ENCODE measurements at places on chromosomes 12 and 14.

GRCh38 chr12:48773686-48774085, 15.2 kb downstream of the ADCY6 start:
- DNase-seq, result no peak

GRCh38 chr12:114407842-114408411, 2.0 kb upstream of the TBX5 start:
- DNase-seq, result no peak

DNA sequence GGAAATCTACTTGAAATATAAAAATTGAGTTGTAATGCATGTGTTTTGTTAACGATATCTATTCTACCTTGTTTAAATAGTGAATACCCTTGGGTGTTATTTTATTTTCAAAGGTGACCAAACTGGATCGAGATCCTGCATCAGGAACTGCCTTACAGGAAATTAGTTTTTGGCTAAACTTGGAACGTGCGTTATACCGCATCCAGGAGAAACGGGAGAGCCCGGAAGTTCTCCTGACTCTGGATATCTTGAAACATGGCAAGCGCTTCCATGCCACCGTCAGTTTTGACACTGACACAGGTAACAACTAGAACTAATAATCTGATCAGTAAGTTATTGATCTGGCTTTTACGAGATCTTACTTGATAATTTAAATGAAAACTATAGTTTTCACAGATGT, 15.9 kb downstream of the DYNC1H1 start:
- DNase-seq, result no peak

DNA sequence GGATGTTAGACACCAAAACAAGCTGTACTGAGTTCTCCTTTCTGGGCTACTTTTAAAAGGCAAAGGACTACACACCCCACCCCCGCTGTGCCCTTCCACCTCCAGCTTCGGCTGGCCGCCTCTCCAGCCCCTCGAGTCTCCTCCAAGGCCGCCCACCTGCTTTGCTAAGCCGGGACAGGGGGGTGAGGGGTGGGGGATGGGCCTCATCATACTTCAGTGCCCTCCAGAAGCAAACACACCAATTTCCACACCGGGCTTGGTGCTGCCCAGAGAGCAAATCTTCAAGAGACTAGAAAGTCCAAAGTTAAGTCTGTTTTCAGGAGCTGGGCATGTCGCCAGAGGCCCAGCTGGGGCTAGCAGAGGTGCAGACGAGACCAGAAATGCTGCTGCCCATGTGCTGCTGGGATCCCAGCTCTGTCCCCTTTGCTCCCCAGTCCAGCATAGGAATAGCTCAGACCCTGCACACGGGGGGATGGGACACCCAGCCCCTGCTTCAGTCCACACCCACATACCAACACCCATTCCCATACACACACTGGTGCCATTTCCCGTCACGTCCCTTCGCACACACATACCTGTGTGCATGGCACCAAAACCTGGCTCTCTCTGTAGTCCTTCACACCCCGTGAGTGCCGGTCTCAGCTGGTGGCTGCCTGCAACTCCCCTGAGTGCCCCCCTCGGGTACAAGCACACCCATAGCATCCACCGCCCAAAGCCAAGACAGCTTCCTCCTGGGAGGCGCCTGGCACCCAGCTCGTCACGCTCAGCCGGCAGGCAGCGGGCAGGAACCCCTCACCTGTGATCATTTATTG, 1.0 kb downstream of the SLC6A12 start:
- no peak for DNase-seq

- DNase-seq, result no peak
Measured at GRCh38 chr14:95303552-95303951, 16.2 kb downstream of the CLMN start.

GRCh38 chr14:105532735-105533141, 6.4 kb downstream of the TMEM121 start:
- no peak for DNase-seq

- no peak for DNase-seq
Measured at GRCh38 chr14:76486251-76486743, 110.4 kb downstream of the ESRRB start.

- no peak for DNase-seq
Measured at GRCh38 chr14:54890788-54891187, 11.8 kb downstream of the GCH1 start.

GRCh38 chr14:79466938-79467527, 744.3 kb downstream of the DIO2 start:
- no peak for DNase-seq

DNA sequence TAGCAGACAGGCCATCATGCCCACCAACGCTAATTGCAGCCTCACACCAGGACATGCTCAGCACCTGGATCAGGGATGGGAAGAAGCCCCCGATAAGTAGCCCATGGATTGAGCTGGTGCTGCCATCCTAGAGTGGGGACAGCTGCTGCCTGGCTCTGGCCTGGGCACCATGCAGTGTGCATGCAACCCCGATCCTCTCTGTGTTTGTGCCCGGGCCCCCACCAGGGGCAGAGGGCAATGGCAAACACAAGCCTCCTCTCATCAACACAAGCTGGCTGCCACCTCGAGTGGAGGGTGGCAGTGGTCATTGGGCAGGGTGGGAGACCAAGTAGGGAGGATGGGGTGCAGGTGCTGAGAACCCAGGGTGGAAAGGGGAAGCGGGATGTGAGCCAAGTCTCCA, 23.3 kb upstream of the SOCS2 start:
- DNase-seq, result no peak

DNA sequence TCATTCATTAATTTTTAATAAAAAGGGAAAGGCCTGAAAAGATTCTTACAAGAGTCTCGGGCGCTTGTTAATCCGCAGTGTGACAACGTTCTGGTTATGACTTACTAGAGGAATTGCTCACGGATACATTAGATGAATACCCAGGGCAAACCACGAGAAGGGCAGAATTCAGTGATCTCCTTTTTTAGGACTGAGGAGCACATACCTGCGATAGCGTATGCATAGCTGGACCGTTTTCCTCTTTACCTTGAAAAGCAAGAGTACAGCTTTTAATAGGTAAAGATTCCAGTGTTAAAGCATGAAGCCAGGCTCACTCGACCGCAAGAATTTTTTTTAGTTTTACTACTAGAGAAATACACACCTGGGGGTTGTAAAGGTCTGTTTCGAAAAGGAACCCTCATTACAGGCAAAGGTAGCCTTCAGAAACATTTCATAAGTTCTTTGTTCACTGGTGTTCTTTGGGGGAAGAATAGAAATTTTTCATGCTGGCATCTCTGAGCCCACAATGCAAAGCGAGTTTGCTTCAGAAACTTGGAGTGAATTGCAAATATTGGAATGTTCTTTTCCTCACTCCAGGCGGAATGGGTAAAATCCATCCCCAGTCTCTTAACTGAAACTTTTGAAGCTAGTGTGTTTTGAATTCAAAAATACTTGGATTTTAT, 953 bp downstream of the MAPK1IP1L start:
- DNase-seq, result no peak

DNA sequence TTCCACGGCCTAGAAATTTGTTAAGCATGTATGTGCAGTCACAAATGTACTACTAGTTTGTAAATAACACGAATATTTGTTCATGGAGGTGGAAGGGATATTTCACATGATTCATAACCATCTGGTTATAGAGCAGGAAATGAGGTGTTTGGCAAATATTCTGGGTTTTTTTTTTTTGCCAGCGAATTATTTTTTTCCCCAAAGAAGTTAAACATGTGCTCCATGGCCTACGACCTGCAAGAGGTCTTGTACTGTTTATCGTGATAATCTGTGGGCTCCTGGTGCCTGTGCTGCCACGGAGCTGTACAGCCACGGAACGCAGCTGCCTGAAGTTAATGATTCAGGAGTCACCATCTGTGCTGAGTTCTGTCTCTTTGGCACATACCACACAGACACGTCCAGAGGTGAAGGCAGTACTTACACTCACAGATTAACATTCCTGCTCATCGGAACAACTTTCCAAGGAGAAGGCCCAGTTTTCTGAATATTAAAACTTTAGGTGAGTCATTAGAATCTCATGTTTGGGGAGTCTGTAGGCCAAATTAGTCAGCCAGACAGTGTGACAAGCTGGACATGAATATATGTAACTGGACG, 156.3 kb downstream of the TMX1 start:
- no peak for DNase-seq

- DNase-seq, result no peak
Measured at GRCh38 chr12:52872644-52873389, 24.0 kb upstream of the KRT78 start.

GRCh38 chr12:54663603-54664002, 15.4 kb upstream of the DCD start:
- DNase-seq, result no peak

DNA sequence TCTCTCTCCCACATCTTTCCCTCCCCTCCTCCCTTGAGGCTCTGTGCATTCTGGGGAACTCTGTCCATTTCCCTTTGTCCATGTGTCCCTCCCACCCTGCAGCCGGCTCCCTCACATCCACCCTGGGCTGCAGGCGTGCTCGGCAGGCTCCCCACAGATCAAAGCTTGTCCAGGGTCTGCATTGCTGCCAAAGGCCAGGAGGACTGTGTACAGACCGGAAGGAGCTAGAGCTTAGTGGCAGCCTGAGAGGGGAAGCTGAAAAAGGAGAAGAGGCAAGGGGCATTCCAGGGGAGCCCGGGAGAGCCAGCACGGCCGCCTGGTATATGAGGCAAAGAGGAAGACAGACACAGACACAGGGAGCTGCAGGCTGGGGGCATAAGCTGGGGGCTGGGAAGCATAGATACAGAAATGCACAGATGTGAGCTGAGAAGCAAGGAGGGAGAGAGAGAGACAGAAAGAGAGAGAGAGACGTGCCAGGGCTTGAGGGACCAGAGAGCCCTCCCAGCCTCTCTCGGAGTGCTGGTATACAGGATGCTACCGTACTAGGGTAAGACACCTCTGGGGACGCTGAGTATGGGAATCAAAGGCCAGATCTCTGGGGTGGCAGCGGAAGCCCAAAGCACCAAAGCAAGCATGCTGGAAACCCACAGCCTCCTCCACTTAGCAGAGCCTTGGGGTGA, 3.3 kb downstream of the CD4 start:
- DNase-seq, result no peak

- no peak for DNase-seq
Measured at GRCh38 chr12:77685901-77686300, 144.8 kb upstream of the NAV3 start.

DNA sequence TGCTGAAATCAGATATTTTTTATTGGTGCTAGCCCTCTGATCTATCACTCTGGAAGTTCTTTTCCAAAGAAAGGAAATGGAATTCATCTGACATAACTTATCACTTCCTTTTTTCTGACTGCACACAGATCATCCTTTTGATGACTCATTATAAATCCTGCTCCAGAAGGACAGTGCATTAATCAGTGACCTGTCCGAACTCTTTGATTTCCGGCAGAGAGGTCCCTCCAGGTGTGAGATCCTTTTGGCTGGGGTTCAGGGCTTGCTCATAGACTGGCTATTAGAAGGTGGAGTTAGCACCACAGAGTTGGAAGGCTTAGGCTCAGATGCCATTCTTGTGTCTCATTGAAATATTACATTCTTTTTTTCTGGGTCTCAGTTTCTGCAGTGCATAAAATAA, 328.2 kb downstream of the ZFP36L1 start:
- DNase-seq, result no peak

GRCh38 chr14:97100306-97100705, 303.1 kb downstream of the VRK1 start:
- no peak for DNase-seq

- no peak for DNase-seq
Measured at GRCh38 chr14:33098016-33098415, 159.3 kb downstream of the NPAS3 start.

GRCh38 chr12:54465857-54466523, 7.4 kb downstream of the GTSF1 start:
- DNase-seq, result no peak

DNA sequence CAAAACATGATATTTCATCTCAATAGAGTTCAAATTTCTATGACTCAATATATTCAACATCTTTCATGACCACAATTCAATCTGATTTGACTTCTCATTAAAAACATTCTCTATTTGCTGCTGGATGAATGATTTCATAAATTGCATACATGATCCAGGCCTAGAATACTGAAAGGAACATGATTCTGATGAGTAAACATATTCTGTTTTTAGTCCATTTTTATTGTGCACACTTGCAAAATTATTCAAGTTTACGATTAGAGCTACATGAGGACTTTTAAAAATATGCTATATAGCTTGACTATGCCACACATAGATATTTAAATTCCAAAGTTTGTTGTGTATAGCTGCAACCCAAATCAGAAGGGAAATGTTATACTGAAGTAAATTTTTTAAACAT, 273.8 kb upstream of the GRIP1 start:
- no peak for DNase-seq

DNA sequence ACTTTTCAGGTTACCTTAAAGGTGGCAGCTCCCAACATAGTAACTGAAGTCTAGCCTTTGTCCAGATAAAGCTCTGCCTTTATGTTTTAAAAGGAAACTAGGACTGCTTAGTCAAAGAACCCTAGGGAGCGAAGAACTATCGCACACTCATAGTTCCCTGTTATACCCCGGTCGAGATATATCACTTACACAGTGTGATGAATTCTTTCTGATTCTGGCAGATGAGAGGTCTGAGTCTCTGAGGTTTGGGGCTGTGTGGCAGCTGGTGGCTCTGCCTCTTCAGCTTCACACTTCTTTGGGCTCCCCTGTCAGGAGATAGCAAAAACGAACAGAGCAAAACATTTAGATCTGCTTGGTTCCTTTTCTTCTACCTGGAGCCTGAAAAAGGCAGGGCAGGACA, 17.0 kb downstream of the ACIN1 start:
- no peak for DNase-seq

DNA sequence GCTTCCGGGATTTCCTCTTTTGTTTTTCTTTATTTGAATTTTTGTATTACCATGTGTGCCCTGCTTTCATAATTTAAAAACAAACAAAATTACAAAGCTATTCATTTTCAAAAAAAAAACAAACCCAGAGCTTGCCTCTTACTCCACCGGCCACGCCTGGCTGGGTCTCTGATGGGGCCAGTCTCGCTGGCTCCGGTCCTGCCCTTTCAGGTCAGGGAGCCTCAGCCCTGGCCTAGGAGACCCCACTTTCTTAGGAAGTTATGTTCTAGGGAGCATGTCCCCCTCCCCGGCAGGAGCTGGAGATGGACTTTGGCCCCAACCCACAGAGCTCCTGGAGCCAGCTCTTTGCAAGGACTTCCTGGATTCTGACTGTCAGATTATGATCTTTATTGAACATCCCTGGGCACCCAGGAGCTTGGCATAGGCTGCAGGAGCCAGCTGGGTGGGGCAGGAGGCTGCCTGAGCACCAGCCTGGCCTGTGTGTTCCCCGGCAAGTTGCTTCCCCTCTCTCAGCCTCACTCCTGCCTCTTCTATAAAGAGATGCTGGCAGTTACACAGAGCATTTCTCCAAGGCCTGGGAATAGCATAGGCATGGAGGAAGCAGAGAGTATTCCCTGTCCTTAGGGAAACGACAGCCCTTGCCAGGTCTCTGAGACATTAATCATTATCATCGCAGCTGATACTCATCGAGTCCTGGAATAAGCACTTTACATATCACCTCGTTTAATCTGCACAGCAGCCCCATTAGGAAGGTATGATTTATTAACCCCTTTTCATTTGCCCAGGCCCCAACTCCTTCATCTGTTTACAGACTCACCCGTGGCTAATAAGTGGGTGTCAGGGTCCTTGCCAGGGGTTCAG, 3.5 kb downstream of the DEGS2 start:
- no peak for DNase-seq

- DNase-seq, result no peak
Measured at GRCh38 chr14:92626041-92626440, 112.5 kb downstream of the RIN3 start.

Measured in activated T-cell treated with anti-CD3 and anti-CD28 coated beads for 1 hour (primary cell).